ENCODE measurements at places on chromosomes 3 and 15. TPM values are rescaled to one million over a fixed set of nuclear protein-coding genes. Genes with fewer than 3 reads are reported as not detected.

FAM81A gene
- total RNA-seq: not detected

MESP2 gene
- 0.15 TPM for total RNA-seq

GABRR3 gene
- not detected for total RNA-seq

FETUB gene
- 49.9 TPM for total RNA-seq

ZBED2 gene
- 0.20 TPM for total RNA-seq

FRMD5 gene
- total RNA-seq: not detected

UNC13C gene
- total RNA-seq: not detected

Data from left lobe of liver (tissue), 2 donors.